ENCODE measurements at places on chromosomes 6 and 20.
A peak's percentile ranks its signal among the peaks of the same experiment; 100 is the strongest.

- no peak for DNase-seq
Measured at GRCh38 chr6:112202639-112203341, 51.6 kb downstream of the LAMA4 start.

DNA sequence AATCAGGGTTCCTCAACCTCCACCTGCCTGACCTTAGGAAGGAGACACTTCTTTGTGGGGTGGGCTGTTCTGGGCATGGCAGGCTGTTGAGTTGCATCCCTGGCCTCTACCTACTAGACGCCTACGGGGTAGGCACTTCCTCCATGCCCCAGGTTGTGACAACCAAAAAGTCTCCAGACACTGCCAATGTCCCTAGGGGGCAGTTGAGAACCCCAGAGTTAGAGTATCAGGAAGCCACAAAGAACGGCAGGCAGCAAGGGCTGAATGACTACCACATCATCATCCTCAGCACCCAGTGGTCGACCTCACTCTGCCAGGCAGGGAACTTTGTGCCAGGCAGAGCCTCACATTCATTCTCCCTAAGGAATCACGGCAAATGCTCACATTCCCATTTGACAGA, 21.5 kb downstream of the PMEPA1 start:
- no peak for DNase-seq

DNA sequence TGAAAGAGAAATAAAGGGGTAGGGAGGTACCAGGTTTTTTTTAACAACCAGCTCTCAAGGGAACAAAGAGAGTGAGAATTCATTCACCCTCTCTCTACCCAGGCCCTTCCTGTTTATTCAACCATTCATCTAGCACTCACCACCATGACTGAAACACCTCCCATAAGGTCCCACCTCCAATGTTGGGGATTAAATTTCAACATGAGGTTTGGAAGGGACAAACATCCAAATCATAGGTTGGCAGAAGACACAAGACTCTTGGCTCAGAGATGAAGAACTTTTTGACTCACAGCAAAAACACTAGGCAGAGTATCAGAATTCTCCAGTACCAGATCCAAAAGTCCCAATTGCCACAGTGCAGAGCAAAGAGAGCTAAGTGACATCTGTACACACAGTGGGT, 186.3 kb downstream of the EDN1 start:
- DNase-seq: no peak

GRCh38 chr20:8930726-8931125, 138.2 kb upstream of the PLCB4 start:
- no peak for DNase-seq

DNA sequence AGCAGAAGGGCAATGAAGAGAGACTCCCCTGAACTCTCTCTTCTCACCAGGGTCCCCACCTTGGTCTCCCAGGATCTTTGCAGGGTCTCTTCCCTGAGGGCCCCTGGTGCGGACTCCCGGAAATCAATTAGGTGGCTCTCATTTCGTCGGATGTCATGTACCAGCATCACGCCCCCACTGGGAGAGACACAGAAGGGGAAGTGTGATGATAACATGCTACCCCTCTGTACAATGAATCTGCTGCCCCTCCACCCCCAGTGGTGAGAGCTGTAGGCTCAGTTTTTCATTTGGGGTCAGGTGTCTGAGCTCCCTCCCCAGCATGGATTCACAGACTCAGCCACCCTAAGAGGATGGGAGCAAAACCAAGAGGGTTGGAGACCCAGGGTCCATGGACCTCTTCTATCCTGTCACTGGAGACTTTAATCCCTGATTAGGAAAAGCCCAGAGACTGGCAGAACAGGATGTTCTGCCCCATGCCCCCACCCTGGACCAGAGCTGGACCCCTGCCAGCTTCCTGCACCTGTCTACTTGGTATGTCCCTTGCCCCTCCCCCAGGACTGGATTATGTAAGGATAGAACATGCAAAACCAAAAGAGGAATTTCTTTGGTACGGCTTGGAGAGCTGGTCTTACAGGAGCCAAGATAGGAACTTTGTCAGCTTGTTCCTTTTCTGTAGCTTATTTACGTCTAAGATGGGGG, 11.1 kb downstream of the GGT7 start:
- no peak for DNase-seq

DNA sequence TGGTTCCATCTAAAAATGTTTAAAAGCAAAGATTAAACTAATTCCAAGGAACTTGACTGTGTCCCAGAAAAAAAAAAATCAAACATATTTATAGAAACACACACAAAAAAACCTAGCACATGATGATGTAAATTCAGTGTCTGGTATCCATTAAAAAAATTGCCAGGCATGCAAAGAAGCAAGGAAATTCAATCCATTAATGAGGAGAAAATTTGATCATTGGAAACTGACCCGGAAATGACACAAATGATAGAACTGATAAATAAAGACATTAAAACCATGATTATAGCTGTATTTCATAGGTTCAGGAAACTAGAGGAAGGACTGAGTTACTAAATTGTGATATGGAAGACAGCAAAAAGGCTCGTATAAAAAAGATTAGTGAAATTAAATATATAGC, 34.7 kb downstream of the PDYN start:
- DNase-seq: no peak

- DNase-seq: no peak
Measured at GRCh38 chr6:14622085-14622484, 504.5 kb downstream of the CD83 start.

- DNase-seq: no peak
Measured at GRCh38 chr20:33177866-33178265, 9.9 kb downstream of the BPIFA2 start.

GRCh38 chr20:16556301-16556700, 16.9 kb downstream of the KIF16B start:
- DNase-seq: no peak

GRCh38 chr6:46452312-46452917, 38.8 kb downstream of the RCAN2 start:
- DNase-seq: no peak

DNA sequence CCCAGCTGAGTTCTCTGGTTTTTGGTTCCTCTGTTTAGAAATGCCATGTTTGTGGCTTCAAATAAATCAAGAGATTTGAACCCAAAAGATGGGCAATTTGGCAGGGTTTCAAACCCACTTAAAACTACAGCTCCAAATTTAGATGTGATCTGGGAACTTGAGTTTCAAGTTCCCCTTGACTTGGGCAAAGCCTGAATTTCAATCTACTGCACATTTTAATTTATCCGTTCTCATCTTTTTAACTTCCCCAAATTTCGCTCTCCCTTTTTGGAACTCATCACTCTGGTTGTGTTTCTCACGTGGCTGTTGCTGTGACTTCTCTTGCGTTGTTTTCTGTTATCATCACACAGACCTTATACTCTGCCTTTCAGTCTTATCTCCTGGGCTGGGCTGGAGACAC, 230.9 kb downstream of the CDC5L start:
- no peak for DNase-seq

DNA sequence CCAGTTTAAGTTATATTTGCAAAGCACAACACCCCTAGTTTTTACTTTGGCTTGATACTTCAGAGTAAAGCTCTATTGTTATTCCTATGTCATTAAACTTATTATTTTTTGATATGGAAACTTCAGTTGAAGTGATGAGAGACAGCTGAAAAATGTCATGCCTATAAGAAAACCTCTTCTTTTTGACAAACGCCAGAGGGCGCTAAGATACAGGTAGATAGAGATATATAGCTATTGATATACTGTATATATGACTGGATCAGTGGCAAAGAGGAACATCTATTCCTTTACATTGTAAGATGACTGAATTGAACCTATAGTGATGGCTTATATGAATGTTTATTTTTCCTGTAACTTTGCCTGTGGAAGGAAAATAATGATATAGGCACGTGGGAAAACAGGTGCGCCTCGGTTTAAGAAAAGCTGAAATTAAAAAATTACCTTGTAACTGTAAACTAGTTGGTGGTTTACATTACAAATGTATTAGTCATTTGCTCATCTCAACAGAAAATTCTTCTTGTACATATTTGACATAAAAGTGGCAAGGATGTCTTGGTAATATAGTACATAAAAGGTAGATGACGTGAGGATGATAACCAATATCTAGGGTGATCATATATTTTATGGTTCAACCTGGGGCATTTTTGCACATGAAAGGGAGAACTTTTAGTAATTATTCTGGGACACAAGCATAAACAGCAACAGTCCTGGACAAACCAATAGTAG, 74.1 kb downstream of the LAMA4 start:
- peak; percentile 74 for DNase-seq

DNA sequence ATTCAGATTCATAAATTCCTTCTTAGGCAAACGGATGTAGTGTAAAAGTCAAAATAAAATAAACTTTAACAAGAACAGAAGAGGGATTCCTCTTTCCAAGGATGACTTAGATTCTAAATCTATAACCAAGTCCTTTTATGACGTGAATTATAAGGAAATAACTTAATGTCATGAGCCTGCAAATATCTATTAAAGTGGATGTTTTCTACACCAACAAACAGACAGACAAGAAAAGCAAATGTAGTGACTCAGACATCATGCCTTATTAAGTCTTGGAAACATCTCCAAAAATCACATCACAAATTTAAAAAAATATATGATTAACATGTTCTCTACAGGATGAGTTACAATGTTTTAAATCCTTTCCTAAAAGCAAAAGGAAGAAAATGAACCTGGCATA, 397.1 kb downstream of the ESR1 start:
- no peak for DNase-seq

DNA sequence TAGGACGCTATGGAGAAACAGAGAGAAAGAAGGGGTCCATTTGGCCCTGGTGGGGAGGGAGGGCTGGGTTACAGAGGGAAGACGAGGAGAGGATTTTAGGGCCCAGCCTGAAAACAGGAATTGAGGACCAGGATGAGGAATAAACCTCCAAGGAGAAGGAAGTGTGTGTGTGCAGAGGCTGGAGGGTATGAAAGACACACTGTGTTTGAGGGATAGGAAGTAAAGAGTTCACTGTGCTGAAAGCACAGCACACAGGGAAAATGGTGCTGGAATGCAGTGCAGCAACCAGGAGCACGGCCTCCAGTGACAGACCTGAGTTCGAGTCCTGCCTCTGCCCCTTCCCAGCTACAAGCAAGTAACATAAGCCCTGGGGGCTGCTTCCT, 7.8 kb downstream of the MBOAT1 start:
- DNase-seq: no peak

DNA sequence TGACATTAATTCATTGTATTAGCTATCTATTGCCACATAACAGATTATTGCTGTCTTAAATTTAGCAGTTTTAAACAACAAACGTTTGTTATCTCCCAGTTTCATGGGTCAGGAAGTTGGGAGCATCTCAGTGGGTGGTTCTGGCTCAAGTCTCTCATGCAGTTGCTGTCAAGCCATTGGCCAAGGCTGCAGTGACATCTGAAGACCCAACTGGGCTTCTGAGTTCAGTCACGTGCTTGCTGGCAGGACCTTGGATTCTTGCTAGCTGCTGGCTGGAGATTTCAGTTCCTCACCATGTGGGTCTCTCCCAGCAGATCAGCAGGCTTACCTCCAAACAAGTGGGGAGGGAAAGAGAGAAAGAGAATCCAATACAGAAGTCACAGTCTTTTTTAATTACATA, 152.6 kb upstream of the EXOC2 start:
- no peak for DNase-seq

DNA sequence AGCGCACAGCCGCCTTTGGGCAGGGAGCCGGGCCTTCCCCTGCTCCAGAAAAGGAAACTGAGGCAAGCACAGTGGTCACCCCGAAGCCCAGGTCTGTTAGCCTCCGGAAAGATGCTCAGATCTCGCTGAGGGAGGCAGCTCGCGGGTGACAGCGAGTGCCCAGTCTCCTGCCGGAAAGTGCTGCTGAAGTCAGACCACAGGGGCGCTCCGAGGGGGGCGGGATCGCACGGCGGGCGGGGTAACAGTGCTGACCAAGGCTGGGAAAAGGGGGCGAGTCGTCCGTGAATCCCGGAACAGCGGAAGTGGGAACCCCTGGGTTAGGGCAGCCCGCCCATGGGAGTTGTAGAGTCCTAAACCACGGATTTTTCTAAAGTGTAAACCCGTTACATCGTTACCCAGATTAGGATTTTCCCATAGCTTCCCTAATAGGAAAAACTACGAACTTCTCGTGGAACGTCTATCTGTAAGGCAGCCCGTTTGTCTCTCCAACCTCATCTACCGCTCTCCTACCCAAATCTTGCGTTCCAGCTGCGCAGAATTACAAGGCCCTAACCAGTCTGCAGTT, 504 bp downstream of the VPS16 start:
- DNase-seq: peak; percentile 27

Measured in AG04450 (cell line).